NAMALWA (cell line): ENCODE measurements at places on chromosomes 16 and 17.

DNA sequence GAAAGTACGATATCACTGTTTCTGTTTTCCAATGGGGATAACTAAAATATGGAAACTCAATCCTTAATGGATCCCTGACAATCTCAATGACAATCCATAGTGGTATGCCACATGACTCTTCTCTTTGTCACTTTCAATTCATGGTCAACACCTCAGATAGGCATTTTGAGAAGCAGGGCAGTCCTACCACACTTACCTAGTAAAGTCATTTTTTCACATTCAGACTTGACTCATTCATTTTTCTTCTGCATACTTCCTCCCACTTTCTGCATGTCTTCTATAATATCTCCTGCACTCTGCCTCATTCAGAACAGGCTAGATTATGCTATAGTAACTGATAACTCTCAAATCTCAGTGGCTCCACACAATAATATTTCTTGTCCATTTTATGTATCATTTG, 117.5 kb downstream of the FTO start:
- DNase-seq: no peak

- no peak for DNase-seq
Observed at GRCh38 chr16:83689385-83689831, 118.4 kb upstream of the HSBP1 start.

DNA sequence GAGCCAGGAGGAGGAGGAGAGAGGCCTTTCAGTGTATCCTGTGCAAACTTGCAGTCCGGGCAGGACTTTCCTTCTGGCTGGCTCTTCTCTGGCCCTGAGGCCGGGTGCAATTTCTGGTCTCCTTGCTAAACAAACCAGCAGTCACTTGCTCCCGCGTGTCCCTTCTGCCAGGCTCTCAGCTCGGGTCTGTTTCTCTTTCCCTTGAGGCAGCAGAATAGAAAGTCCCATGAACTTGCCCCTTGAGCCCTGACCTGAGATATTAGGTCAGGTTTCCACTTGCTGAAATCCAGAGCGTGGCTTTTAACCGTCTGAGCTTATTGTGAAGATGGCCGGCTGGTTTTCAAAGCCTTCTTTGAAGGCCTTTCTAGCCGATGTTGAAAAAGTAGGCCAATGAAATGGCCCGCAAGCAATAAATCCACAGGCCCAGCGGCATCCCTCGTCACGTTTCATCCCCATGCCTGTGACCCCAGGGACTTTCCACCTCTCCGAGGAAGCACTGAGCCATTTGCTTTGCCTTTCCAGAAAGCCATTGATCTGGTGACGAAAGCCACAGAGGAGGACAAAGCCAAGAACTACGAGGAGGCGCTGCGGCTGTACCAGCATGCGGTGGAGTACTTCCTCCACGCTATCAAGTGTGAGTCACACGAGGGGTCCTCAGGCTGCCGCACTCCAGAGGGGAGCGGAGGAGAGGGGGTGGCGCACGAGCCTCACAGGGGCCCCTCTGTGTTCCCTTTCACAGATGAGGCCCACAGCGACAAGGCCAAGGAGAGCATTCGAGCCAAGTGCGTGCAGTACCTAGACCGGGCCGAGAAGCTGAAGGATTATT, 4.5 kb downstream of the VPS4A start:
- DNase-seq: no peak

- DNase-seq: no peak
Observed at GRCh38 chr16:55489119-55489955, 10.3 kb downstream of the MMP2 start.

- no peak for DNase-seq
Observed at GRCh38 chr17:17150448-17150800, 55.7 kb downstream of the PLD6 start.

DNA sequence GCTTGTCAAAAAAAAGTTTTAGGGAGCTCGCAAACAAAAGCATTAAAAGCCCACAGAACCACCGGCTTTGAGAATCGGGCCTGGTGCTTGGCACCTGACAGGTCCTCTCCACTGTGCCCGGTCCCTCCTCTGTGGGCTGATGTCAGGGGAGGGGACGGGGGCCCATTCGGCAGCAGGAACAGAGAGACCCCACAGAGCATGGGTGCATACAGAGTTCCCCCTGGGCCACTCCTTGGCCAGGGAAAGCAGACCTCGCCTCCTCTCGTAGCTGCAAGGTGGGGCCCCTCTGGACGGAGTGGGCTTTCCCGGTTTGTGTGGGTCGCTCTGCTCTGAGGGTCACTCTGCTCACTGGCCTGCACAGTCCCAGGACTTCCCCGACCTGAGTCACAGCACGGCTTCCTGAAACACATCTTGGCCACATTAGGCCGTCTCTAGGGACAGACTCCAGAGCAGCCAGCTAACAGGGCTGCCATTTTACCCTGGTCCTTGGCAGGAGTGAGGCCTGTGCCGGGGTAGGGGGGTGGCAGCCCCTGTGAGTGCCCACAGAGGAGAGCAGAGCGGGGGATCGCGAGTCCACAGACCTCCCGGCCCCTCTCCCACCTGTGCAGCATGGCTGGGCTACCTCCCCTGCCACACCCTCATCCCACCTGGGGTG, 11.1 kb downstream of the CBFA2T3 start:
- DNase-seq: no peak

- no peak for DNase-seq
Observed at GRCh38 chr17:2085648-2085949, 30.7 kb downstream of the HIC1 start.

DNA sequence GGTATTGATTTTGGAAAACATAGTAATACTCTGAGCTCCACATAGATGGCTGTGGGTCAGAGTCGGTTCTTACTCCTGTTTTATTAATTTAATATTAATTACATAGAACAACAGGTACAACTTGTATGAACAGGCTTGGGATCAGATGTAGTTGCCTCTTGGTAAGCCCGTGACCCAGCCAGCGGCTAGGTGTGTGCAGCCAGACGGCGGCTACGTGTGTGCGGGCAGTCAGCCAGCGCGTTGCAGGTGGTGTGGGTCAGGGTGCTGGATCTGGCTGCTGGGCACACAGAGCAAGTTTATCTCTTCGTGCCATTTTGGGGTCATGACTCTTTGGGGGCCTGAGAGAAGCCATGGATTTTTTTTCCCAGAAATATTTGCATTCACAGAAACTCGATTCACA, 30.3 kb downstream of the DBNDD1 start:
- DNase-seq: no peak

- DNase-seq: no peak
Observed at GRCh38 chr17:8826808-8827435, 27.8 kb upstream of the MFSD6L start.

GRCh38 chr17:68344701-68345136, 53.4 kb downstream of the ARSG start:
- no peak for DNase-seq

DNA sequence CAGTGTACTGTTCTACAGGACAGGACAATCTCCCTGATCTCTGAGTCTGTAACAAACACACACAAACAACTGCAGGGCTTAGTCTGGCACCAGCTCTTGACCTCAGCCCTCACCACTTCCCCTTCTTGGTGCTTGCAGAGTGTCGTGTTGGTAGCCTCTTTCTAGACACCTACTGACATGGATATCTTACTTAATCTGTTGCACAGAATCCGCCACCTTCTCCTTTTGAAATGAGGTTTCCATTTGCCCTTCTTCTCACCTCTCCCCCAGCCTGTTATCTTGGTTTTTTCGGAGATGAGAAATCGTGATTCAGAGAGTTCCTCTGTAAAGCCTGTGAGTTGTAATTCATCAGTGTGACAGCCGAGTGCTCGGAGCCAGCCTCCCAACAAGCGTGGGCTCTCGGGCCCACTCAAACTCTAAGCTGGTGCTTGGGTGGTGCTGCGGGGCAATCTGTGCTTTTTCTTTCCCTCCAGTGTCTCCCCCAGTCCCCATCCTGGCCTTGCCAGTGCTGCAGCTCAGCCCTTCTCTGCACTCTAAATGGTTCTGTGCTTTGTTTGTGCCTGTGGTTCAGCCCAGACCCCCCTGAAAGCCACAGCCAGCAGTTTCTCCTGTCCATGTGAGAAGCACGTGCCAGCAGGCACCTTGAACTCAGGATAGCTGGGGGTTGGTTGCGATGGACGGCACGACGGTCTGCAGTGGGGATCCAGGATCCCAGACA, 28.1 kb downstream of the KIAA0513 start:
- peak; percentile 79 for DNase-seq

- no peak for DNase-seq
Observed at GRCh38 chr16:20866801-20867200, 33.4 kb downstream of the DCUN1D3 start.

- DNase-seq: no peak
Observed at GRCh38 chr17:31226950-31227349, 70.1 kb downstream of the OMG start.

DNA sequence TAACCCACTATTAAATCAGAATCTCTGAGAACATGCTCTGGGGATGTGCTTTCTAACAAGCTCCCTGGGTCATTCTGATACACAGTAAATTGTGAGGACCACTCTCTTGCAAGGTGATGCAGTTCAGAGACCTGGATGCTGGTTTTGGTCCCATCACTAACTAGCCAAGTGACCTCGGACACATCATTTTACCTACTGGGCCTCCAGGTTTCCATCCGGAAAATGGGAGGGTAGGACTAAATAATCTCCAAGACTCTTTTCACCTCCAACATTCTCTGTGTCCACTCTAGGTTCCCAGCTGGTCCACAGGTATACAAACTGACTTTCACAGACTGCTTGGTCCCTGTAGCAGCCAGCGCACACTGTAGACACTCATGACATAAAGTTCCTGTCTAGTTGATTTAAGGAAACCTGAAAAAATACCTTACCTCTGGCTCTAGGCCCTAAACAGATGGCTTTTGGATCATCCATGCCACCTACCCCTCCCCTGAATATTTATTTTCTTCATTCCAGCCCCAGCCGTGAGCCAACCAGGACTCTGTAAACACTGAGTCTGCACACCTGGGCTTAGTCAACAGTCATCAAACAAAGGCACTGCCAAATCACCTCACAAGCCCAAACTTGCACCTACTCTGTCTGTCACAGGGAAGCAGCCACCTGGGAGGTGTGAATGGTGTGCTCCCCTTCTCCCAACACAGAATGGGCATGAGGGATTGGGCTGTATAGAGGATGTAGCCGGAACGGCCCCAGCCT, 51.3 kb upstream of the MRPS23 start:
- no peak for DNase-seq

DNA sequence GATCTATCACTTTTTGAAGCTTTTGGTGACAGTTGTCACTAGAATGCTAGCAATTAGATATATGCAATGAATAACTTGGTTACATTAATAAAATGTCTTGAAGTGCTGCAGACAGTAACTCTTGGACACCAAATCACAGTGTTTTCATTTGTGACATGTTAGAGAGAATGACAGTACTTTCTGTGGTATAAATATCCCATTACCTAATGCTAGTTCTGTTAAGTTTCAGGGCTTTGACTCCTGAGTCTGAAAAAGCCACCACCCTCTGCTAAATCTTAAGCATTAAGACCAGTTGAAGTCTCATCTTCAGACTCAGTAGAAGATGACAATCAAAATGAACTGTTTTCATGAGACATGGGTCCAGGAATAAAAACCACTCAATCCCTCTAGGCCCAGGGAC, 10.6 kb upstream of the CPHXL2 start:
- DNase-seq: no peak

- no peak for DNase-seq
Observed at GRCh38 chr17:19570544-19571062, 36.9 kb downstream of the SLC47A1 start.

GRCh38 chr16:48409839-48410632, 24.8 kb upstream of the SIAH1 start:
- no peak for DNase-seq

GRCh38 chr16:745739-746138, 4.9 kb upstream of the CIAO3 start:
- DNase-seq: peak; percentile 56

- no peak for DNase-seq
Observed at GRCh38 chr17:60249290-60249826, 99.6 kb downstream of the CA4 start.

DNA sequence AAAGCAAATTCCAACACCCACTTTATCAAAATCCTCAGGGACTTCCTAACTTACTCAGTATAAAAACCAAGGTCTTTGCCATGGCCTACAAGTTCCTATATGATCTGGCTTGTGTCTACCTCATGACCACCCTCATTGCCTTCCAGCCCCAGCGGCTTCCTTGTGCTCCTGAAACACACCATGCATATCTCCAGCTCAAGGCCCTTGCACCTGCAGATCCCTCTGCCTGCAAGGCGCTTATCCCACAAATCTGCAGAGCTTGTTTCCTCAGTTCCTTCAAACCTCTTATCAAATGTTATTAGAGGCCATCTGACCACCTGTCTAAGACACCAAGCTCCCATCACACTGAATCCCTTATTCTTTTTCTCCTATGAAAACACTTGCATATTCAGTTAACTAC, 2.6 kb downstream of the BBS2 start:
- DNase-seq: no peak

DNA sequence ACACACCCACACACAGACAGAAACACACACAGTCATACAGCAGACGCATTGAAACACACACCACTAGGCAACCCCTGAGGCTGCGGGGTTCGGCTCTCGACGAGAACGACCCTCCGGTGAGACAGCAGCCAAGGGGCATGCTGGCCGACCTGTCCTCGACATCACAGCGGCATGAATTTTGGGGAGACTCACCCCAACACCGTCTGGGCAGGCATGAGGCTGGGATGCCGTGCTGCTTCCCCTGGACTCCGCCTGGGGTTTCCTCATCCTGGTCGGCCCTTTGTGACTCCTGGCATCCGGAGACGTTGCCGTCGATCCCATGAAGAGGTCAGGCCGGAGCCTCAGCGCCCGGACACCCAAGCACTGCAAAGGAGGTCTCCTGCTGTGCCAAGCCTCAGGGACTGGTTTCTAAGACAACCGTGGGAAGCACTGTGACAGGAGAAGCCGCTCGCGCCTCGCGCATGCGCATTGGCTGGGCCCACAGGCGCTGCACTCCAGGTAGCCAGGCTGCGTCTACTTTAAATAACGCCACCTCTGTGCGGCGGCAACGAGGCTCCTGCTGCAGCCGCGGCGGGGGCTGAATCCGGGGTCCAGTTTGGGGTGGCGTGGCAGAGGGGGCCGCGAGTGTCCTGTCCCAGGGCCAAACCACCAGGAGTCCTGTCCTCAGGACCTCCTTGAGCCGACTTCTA, 13.8 kb upstream of the KCNJ18 start:
- DNase-seq: no peak

DNA sequence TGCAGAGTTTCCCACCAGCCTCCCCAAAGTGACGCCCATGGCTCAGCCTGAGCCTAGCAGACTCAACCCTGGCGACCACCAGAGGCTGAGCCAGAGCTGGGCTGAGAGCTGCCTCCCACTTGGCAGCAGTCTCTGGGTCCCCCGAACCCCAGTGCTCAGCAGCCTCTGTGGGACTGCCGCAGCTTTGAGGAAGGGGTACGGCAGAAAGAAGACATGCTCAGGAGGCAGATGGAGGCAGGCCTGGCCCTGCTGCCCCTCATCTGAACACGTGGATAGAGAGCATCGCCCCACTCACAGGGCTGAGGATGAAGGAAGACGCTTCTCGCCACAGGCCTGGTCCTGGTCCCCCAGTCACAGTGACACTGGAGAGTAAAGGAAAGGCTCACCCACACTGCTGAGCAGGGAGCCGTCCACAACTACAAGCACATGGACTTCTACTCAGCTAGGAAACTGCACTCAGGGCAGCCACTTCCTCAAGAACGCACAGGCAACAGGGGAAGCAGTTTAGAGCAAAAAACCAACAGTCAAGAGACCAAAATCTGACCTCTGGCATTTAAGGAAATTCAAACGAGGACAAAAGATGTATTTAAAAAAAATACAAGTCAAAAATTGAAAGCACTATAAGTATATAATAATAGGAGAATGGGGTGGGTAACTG, 45.2 kb upstream of the GSG1L start:
- DNase-seq: no peak

GRCh38 chr16:4314532-4315185, 1.2 kb upstream of the GLIS2 start:
- DNase-seq: peak; percentile 53
